ENCODE measurements at places on chromosomes 2 and 18.

DNA sequence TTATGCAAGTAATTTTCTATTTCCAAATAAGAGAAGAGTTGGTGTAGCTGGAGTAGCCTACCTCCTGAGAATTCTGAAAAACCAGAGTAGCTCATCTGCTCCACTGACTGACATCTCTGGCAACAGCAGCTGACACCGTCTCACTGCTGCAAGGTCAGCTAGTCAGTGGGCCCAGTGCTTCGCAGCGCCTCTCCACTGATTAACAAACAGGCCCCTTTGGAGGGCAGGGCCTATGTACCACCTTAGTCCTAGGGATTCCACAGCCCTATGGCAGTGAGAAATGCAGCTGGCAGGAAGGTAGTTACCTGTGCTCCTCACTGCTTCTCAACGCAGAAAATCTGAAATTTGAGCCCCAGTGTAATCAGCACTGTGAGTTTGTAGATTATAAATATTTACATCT is 97.5 kb downstream of the DLGAP1 start:
- DNase-seq: no peak

DNA sequence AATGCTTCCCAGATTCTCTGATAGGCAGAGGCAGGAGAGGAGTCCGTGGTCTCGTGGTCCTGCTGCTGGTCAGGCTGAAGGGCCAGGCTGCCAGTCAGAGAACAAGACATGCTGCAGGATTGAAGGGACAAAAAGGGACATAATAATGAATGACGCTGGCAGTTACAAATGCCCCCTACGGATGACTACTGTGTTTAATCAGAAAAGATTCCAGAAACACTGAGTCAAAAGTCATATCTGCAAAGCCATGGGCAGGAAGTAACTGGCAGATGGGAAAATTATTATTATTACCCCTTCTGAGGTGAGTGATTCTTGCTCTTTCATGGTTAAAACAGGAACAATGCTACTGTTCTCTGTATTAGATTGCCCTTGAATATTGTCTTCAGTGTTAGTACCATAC is 19.0 kb downstream of the LCT start:
- DNase-seq: no peak

DNA sequence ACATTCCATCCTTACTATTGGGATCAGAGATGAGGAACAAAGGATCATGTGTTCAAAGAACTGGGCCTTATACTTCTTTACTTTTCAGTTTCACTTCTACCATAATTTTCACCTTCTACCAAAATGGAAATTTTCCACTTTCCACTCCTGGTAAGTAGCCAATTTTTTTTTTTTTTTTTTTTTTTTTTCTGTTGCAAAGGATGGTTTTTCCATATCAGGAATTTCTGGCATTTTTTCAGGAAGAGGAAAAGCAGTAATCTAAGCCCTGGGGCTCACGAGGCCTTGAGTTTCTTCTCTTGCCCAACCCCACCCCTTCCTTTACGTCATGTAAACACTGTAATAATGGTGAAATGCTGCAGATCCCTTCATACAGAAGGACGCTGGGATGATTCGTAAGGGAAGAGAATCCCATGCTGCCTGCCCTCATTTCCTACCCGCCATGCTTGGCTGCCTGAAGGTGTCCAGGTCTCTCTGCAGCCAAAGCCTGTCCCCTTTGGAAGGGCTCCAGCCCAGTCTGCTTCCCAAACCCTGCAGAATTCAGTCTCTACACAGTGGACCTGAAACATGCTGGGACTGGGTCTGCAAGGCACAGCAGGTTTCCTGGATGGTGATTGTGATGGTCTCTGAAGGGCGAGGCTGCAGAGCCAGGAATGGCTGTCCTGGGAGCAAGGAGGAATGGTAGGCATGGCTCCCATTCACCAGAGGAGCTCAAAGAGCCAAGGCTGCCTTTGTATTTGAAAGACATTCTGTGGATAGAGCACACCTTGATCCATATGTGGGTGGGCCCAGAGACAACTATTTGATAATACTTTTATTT is 57.0 kb downstream of the EFR3B start:
- no peak for DNase-seq

GRCh38 chr2:202025816-202026215 is 7.8 kb upstream of the FZD7 start:
- DNase-seq: no peak

DNA sequence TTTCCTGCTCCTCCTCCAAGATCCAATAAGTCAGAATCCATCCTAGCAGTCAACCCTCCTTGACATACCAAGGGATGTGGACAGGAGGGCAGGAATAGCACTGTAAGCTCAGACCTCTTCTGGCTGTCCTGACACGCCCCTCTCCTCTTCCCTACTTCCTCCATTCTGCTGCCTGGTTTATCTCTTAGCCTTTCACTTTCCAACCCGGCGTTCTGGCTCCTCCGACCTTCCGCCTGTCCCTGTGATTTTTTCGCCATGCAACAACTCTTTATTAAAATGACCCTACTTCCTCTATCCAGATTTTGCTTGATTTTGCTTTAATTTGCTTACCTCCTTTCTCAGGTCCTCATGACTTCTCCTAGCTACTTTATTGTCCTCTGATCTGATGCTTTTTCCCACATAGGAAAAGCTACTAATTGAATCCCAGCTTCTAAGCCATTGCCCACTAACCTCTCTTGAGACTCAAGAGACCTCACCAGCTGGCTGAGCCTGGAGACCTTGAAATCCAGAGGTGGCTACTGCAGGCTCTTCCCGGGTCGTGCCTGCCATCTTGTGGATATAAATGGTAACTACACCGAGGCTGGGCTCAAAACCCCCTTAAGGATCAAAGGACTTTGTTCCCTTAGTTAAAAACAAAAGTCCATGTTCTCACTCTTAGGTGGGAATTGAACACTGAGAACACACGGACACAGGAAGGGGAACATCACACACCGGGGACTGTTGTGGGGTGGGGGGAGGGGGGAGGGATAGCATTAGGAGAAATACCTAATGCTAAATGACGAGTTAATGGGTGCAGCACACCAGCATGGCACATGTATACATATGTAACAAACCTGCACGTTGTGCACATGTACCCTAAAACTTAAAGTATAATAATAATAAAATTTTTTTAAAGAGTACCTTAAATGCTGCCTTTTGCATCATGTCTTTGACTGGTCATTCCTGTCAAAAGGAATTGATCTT is 139.4 kb downstream of the AKAIN1 start:
- peak; percentile 42 for DNase-seq

All from ACHN (cell line).